CD4-positive, alpha-beta T cell treated with Interleukin-21 for 1 hour (primary cell): ENCODE measurements at places on chromosomes 11 and 22.

GRCh38 chr11:124830749-124831148 is 30.5 kb upstream of the MSANTD2 start:
- no peak for DNase-seq

DNA sequence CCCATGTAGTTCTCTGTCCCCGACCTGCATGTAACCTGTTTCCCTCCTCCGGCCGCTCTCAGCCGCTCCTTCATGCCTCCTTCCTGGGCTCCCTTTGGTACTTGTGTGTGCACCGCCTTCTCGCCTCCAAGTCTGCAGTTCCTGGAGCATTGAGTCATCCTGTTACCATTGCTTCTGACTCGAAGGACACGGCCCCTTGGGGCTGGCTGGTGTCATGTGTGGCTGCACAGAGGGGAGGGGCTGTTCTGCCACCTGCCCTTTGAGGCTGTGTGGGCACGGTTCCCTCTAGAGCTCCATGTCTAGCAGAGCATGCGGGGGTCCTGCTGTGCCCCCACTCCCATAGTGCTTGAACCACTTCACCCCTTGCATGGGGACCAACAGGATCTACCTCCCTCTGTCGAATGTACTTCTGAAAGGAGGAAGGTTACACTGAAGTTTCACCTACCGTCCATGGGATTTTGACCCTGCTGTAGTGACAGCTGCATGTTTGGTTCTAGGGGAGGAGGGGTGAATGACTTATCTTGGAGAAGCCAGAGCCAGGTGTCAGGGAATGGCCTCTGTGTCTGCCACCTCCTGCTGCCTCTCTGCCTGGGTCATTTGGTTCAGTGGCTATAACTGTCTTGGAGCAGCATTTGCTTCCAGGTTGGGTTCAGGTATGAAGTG is 39.6 kb downstream of the BCR start:
- DNase-seq = peak; percentile 28

DNA sequence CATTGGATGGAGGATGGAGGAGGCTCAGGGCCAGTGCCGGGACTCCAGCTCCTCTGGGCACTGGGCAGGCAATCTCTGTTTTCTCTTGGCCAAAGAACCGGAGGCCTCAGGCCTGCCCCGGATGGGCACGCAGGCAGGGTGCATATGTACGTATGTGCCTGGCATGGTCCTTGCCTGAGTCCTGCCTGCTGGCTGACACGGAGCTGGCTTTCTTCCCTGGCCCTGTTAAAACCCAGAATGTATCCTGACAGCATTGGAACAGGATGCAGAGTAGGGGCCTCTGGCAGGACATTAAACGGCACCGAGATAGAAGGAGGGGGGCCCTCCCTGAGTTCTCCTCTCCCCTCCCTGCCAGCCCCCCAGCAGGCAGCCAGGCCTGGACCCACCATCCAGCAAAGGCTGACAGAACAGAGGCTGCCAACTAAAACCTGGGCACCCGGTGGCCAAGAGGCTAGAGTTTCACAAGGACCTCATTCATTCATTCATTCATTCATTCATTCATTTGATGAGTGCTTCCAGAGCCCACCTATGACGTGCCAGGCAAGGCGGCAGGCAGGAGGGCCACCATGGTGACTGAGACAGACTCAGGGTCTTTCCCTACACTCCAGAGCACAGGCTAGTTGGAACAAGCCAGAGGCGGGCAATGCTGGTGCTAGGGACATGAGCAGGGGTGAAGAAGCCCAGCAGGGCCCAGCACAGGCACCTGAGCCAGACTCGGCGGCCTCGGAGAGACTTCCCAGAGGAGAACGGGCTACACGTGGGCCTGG is 28.8 kb downstream of the FLRT1 start:
- no peak for DNase-seq

DNA sequence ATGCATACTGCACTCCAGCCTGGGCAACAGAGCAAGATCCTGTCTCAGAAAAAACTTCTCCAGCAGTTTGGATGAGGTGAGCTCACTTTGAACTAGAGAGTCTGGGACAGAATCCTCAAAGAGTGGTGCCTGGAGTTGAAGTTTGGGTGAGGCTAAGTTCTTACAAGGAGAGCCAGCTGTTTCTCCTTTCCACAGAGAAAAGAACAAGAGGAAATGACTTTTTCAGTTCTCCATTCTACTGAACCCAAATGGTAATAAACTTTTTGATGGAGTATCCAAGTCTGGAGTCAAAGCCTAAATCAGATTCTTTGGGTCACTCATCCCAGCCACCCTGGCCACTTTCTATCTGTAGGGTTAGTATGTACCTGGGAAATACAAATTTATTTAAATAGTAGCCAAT is 102.7 kb downstream of the TRAF6 start:
- no peak for DNase-seq

GRCh38 chr22:26170112-26170492 is 840 bp downstream of the SEZ6L start:
- DNase-seq = no peak

GRCh38 chr11:61911128-61911700 is 6.2 kb downstream of the RAB3IL1 start:
- no peak for DNase-seq

DNA sequence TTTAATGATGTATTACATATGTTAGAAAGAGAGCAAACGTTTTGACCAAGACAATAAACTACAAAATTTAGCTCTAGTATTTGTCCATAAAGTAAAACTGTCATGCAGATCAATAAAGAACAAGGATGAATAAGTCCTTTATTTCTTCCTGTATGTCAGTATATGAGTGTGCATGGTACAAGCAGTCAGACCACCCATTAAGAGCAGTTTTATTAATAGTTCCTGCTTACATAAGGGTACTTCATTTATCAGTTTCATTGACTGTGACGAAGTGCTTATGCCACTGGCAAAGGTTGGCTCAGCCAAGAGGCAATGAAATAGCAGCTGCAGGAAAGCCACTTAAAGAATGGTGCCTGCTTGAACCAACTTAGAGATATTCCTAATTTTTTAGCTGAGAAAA is 913.0 kb upstream of the CNTN5 start:
- no peak for DNase-seq

- DNase-seq = no peak
Observed at GRCh38 chr11:10139143-10139542, 154.9 kb downstream of the SBF2 start.

DNA sequence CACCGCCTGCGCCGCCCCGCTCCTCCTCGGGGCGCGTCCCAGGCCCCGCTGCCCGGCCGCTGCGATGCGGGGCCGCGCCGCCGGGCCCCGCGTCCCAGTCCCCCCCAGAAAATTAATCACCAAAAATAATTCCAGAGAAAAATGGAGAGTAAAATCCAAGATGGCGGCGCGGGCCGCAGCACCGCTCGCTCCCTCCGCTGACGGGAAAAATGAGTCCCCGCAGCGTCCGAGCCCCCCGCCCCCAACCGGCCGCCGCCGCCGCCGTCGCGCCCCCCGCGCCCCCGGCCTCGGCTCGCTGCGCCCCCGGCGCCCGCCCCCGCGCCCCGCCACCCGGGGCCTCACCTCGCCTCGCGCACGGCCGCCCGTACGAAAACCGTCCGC is at the start of gene KMT5B:
KMT5B (minus strand) TSS at position 162 of the 381 bp plus-strand sequence. CDS start 23,220 bp downstream, outside the sequence.
- peak; percentile 70 for DNase-seq

GRCh38 chr11:19552161-19552560 is 160.5 kb upstream of the NAV2 start:
- DNase-seq = no peak

DNA sequence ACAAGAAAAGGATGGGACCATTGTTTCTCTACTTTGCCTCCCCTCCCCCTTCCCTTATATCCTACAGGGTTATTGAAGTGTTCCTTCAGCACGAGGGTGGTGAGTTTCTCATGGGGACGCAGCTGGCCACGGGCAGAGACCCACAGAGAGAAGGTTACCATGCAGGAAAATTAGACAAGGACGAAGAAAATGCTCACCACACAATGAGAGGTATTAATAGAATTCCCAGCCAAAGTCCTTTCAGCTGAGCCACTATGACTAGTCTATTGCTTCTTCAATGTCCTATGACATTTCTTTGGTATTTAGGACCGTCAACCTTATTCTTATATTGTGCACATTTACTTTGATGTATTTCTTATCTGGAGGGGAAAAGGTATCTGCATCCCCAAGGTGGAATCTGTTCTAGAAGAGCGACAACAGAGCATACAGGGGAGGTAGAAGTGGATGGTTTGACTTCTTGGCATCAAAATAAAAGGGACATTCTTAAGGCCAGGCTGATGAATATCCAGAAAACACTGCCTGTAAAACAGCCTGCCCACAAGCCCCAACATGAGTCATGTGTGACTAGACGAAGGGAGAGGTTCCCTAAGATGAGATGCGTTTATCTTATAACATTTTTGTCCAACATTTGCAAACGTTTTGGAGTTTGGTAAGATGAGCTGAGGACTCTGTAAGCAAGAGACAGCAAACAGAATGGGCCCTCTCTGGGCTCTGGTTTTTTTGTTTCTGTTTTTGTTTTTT is 209.8 kb upstream of the NARS2 start:
- DNase-seq = no peak

- no peak for DNase-seq
Observed at GRCh38 chr22:34781681-34782080, 284.3 kb upstream of the ISX start.

GRCh38 chr22:24503137-24503842 is 8.2 kb downstream of the UPB1 start:
- peak; percentile 68 for DNase-seq

DNA sequence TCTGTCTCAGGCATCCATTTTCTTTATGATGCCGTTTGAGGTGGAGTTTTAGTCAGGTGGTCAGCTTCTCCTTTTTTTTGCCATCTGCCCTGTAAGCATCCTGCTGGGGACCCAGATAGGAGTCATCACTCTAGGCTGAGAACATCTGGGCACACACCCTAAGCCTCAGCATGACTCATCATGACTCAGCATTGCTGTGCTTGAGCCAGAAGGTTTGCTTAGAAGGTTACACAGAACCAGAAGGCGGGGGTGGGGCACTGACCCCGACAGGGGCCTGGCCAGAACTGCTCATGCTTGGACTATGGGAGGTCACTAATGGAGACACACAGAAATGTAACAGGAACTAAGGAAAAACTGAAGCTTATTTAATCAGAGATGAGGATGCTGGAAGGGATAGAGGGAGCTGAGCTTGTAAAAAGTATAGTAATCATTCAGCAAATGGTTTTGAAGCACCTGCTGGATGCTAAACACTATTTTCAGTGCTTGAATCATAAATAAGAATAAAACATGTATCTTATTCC is 10.9 kb upstream of the HBE1 start:
- peak; percentile 1 for DNase-seq

DNA sequence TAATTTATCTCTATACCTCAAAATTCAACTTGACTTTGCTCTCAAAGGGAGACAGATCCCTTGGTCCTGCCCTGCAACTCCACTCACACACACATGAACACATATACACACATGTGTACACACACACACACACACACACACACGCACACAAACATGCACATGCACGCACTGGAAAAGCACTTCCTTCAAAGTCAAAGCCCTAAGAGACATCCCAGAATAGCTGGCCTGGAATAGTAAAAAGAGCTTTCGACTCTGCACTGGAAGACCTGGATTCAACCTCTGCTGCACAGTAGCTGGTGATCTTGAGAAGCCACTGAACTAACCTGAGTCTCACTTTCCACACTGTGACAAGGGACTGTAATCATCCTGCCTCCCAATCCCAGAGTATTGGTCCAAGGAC is 26.8 kb downstream of the TENM4 start:
- DNase-seq = no peak

DNA sequence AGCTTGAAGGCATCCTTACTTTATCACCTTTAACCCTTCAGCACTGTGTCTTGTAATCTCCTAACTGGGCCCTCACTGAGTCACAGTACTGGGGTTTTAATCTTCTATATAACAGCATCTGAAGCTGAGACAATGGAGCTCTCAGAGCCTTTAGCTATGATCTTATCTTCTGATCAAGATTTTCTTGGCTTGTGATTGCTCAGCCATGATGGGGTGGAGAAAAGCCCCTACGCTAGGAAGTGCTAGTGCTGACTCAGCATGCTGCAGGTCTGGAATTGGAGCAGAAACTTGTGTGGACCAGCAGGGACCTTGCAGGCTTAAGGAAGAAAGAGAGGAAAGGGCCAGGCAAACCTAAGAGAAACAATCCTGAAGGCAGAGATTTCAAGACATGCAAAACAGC is 71.7 kb upstream of the EED start:
- DNase-seq = no peak

GRCh38 chr11:115279813-115280761 is 224.1 kb downstream of the CADM1 start:
- no peak for DNase-seq

DNA sequence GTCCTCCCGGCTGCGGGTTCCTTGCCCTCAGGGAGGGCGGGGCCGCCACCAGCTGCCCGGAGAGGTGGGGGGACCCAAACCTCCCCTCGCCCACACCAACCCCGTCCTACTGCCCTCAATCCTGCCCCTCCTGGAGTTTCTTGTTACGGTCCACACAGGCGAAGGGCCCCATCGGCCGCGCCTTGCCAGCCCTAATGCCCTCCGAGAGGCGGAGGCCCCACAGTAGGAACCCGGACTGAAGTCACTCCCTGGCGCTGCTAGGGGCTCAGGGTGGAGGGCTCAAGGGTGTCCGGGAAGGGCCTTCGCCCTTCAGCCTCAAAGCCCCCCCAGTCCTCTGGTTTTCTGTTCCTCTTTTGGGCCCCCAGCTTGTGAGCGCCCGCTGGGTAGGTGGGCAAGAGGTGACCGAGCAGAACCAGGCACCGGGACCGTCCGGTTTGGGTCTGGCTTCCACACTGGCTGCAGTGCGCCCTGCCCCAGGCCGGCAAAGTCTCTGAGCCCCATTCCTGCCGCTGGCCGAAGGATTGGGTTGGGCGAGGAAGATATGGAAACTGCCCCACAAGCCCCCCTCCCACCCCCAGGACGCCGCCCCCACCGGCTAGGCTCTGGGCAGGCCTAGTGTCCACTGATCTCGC is 24.5 kb downstream of the DUSP8 start:
- DNase-seq = no peak

GRCh38 chr11:102361086-102362031 is 14.3 kb downstream of the BIRC2 start:
- peak; percentile 51 for DNase-seq

- no peak for DNase-seq
Observed at GRCh38 chr11:8809241-8809938, 101.6 kb upstream of the AKIP1 start.

- no peak for DNase-seq
Observed at GRCh38 chr22:27677905-27678458, 123.6 kb downstream of the MN1 start.

DNA sequence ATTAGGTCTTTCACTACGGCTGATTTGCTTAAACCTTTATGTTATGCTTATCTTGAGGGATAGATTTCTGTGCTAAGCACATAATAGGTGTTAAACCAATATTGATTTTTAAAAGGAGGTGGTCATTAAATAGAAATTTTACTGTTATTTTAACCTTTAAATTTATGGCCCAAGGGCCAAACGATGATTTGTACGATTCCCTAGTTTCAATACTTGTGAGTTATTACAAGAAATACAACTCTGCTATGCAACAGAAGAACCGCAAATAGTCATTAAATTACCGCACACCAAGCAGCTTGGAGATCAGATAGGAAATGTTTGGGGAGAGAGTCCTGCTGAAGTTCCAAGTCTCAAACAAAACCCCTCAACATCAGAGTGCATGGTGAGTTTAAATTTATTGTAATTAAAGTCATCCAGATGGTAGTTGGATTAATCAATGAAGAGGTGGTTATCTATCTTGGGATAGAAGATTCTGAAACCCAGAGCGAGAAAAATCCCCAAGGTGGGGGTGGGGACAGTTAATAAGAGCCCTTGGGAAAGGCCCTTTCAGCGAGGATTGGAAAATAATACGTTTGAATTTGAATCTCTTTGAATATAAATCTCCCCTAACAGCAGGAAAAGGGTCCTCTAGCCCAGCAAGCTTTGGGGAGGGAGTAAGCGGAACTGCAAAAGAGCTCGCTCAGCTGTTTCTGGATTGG is 805 bp upstream of the QSER1 start:
- no peak for DNase-seq

- DNase-seq = no peak
Observed at GRCh38 chr11:79940165-79940564, 499.3 kb upstream of the TENM4 start.

GRCh38 chr22:19714312-19715187 is at the start of gene SEPTIN5:
TSS of gene SEPTIN5 (plus strand) at chr22:19714503. CDS start at chr22:19714589, 86 bp downstream.
- no peak for DNase-seq
